ENCODE measurements at places on chromosomes 1 and 21.
A peak's percentile ranks its signal among the peaks of the same experiment; 100 is the strongest.

DNA sequence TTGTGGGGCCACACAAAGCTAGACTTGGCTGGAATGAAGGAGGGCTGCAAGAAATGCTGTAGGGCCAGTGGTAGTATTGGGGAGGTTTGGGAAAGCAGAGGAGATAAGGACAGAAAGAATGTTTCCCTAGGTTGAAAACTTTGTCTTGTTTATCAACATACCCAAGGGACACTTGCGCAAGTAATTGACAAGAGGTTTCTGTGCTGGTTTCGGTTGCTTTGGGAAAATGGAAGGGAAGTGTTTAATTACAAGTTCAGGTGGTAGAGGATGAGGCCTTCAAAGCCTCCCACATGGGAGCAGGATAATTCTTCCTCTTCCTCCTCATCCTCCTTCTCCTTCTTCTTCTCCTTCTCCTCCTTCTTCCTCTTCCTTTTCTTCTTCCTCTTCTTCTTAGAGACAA lies 182.1 kb upstream of the LMO4 start:
- DNase-seq = no peak

DNA sequence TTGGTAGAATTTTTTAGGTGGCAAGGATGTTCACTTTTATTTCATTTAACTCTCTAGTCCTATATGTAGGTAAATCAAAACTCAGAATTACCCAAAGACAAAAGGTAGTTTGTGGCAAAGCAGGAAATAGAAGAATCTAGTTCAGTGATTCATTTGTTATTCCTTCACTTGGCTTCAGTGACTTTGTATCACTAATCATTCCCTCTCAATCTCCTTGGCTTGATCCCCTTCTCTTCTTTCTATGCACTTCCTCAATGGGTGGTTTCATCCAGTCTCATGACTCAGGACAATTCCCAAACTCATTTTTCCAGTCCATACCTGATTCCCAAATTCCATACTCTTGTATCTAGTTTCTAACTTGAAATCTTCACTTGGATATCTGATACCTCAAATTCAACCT lies 64.9 kb downstream of the PRKACB start:
- no peak for DNase-seq

- no peak for DNase-seq
Observed at GRCh38 chr1:172448995-172449584, 5.2 kb upstream of the PIGC start.

GRCh38 chr1:206880314-206880713 lies 14.9 kb downstream of the IL20 start:
- no peak for DNase-seq

- DNase-seq = no peak
Observed at GRCh38 chr1:11340233-11340632, 67.2 kb downstream of the UBIAD1 start.

DNA sequence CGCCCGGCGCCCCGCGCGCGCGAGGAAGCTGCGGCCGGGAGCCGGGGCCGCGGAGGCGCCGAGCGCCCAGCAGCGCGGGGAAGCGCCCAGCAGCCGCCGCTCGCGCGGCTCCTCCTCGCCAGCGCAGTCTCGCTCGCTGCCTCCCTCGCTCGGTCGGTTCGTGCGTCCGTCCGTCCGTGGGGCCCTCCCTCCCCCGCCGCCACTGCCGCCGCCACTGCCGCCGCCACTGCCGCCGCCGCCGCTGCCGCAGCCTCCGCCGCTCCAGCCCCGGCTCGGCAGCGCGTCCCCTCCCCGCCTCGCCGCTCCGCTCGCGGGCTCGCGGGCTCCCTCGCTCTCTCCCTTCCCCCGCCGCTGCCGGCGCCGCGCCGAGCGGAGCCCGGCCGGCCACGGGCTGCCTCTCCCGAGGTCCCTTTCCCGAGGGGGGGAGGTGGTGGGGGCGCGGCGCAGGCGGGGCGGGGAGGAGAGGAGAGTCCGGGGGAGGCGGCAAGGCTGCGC lies at the start of gene KCND3:
Gene KCND3, minus strand, starts transcription at position 138 of the 495 bp plus-strand sequence.
- DNase-seq = no peak

- DNase-seq = no peak
Observed at GRCh38 chr1:30799233-30799511, 41.6 kb upstream of the LAPTM5 start.

GRCh38 chr1:87830432-87830978 lies 501.8 kb downstream of the LMO4 start:
- no peak for DNase-seq

- no peak for DNase-seq
Observed at GRCh38 chr1:215475796-215476481, 91.2 kb upstream of the KCTD3 start.

DNA sequence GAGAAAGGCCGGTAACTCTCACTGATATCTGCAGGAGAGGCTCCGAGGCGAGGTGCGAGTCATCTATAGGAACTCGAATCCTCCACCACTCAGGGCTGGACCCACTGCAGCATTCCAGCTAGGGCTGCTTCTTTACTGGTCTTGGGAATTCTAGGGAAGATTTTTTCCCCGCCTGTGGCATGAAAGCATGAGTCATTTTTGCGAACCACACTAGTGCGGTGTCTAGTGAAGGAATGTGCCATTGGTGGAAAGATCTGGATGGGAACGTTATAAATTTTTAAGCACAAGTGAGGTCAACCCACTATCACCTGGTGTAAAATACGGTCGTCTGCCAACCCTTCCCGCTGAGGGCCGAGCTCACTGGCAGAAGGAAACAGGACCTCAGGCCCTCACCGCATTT lies 49.7 kb downstream of the SYF2 start:
- no peak for DNase-seq

- DNase-seq = no peak
Observed at GRCh38 chr1:227782226-227782625, 33.2 kb upstream of the PRSS38 start.

GRCh38 chr1:207519505-207520399 lies 23.8 kb downstream of the CR1 start:
- no peak for DNase-seq

GRCh38 chr1:167223144-167224103 lies 2.7 kb downstream of the POU2F1 start:
- DNase-seq = peak; percentile 87

DNA sequence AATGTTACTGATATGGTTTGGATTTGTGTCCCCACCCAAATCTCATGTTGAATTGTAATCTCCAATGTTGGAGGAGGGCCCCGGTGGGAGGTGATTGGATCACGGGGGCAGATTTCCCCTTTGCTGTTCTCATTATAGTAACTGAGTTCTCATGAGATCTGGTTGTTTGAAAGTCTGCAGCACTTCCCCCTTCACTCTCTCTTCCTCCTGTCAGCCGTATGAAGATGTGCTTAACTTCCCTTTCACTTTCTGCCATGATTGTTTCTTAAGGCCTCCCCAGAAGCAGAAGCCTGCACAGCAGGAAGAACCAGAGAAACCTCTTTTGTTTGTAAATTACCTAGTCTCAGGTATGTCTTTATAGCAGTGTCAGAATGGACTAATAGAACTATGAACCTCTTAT lies 28.4 kb downstream of the TRIM33 start:
- no peak for DNase-seq

DNA sequence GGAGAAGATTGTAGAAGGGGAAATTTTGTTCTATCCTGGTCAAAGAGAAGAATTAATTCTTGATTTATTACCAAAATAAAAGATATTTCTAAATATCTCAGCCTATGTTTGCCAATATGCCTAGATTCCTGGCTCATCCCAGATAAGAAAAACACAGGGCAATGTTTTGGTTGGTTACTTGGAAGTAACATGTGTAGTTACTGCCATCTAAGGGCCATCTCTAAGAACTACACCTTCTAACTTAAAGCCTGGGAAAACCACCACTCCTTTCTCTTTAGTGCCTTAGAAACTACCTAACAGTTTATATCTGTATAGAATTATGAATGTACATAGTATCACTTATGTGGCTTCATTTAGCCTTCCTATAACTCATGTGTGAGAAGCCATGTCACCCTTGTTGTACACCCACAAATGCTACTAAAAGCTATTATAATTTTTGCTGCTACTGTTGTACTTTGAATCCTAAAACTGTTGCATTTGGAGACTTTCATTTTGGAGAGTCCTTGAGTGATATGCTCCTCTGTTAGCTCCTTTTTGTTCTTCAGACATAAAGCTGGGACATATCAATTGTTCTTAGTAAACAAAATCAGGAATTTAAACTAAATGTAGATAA lies 4.5 kb downstream of the AIM2 start:
- no peak for DNase-seq

DNA sequence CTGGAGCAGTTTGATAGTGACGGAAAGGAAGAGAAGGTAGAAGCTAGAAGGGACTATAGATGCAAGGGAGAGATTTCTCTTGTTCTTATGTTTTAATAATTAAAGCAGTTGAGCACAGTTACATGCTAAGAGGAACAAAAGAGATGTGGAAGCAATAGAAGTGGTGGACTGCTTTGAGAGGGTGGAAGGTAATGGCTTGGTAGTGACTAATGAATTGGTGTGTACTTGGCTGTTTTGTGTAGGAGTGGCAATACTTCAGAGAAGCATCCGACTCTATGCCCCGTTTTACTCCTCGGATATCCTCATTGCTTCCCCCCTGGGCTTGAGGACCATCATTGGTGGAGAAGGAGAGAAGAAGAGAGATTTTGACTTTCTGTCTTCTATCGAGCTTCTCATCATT lies 12.8 kb downstream of the UTP25 start:
- no peak for DNase-seq

DNA sequence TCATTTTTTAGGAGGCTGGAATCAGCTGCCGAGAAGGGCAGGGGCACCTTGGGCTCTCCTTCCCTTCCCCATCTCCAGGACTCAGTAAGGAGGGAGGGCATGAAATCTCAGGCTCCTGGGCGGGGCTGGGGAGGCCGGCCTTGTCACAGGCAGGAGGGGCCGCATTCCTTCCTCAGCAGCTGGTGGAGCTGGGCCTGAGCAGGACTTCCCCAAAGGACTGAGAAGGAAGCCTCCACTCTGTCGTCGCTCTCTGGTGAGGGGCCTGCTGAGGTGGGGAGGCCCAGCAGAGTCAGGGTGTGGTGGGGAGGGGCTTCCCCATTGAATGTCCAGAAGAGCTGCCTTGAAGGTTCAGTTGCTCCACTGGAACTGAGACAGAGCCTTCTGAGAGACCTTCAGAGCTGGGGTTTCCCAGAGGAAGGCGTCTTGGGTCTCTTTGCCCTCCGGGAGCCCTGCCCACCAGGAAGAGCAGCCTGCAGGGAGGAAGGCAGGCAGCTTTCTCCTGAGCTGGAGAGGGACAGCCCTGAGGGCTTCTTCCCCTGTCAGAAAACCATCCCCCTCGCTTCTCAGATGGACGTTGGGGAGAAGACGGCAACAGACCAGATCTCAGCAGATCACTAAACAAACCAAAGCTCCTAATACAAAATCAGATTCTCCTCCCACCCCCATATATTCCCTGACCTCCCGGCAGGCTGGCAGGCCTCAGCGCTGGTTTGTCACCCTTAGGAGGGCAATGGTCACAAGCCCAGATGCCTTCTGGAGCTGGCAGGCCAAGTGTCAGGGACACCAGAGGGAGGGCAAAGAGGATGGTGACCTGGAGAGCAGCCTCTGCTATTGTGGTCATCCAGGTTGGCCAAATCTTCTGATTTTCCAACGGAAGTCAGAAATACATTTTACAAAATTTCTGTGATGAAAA lies 10.7 kb downstream of the KCNA10 start:
- peak; percentile 79 for DNase-seq

GRCh38 chr1:906600-907420 lies 16.9 kb upstream of the SAMD11 start:
- peak; percentile 84 for DNase-seq

GRCh38 chr21:28827422-28827821 lies 165.3 kb downstream of the LTN1 start:
- no peak for DNase-seq

GRCh38 chr1:63248216-63248615 lies 74.2 kb upstream of the FOXD3 start:
- DNase-seq = no peak

GRCh38 chr21:45557616-45558043 lies 15.4 kb upstream of the SLC19A1 start:
- no peak for DNase-seq

- DNase-seq = no peak
Observed at GRCh38 chr21:39348040-39348354, 891 bp downstream of the HMGN1 start.

DNA sequence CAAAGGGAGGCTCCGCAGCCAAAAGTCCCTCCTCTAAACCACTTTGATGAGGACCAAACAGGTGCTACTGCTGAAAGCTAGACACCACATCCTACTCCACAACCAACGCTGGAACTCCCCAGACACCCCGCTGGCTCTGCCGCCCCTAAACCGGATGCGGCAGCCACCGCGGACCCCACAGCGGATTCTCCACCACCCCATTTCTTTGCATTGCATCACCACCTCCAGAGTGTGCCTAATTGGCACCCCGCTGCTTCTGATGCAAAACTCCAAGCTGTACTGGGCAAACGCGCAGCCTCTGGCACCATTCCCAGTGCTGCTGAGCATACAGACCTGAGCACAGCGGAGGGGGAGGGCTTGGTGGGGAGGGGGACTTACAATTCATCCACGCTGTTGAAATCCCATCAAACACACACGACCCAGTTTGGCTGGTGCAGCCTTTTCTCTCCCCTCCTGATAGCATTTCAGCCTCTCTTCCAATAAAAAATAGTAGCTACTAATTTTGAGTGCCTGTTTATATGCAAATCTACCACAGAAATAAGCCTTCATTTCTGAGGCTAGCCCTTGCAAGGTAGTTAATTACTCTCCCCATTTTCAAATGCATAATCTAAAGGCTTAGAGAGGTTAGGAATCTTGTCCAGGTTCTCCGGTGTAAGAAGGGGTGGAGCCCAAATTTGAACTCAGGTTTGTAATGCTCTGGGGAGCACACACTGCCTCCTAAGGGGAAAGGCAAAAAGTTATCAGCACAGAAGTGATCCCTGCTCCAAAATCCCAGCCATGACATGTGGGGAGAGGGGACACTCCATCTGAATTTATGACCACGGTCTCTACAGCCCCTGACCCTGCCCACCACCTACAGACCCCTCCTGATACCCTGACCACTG lies 12.2 kb upstream of the RGS16 start:
- no peak for DNase-seq

GRCh38 chr1:234533034-234533891 lies 54.3 kb upstream of the TARBP1 start:
- DNase-seq = no peak

DNA sequence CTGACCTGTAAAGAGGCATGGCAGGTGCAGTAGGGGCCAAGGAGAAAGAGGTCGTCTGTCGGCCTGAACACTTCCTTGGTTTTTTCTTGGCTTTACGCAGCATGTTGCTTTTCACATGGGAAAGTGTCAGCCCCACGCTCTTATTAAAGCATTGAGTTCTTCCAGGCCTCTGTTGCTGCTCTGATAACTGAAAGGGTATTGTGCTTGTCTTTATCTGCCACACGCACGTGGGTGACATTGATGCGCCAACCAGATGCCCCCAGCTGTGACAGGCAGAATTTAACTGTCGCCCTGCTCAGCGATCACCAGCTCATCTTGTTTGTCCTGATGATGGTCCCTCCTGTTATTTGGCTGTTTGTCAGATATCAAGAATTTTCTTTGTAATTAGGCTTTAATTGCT lies 76.5 kb downstream of the GALNT2 start:
- no peak for DNase-seq

DNA sequence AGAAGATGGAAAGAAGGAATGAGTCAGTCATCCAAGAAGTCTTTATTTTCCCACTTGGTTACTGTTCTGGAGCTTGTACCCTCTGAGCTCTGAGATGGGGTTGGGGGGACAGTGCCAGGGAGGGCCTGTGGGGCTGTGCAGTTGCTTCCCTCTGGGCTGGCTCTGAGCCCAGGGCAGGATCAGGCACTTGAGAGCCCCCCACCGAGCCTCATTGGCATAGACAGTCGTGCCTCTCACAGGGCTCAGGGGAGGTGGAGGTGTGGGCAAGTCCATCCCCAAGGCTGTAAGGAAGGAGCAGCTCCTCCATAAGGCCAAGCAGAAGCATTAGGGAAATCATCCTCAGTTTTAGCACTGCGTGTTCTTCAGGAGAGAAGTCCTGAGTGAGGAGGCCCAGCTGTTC lies 2.5 kb upstream of the ARL8A start:
- DNase-seq = no peak

GRCh38 chr1:223556414-223557129 lies 108.9 kb downstream of the CAPN8 start:
- DNase-seq = no peak
